Upper lobe of right lung (tissue), 1 donor: ENCODE measurements at places on chromosomes 6 and 20.

DNA sequence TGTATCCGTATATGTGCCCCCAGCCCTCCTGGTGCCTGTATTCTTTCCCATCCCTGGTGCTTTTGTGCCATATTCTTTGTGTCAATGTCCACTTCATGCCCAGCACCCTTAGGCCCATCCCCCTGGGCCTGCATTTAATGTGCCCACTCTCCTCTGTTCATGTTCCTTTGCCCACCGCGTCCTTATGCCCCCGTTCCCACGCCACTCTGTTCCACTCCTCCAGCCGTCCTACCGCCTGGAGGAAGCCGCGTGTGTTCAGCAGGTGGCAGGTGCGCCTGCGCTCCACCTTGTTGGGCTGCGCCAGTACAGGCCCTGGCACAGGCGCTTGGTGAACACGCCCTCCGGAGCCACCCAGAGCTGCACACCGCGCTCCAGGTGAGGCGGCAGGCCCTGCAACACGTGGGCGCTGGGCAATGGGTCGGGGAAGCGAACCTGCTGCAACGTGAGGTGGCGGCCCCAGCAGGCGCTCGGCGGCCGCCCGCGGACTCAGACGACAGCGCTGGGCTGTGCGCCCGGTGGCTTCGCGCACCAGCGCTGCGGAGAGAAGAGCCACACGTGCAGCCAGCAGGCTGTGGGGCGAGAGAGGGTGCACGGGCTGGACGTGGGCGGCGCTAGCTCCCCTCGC, 4.0 kb upstream of the FOXS1 start:
- DNase-seq = no peak

GRCh38 chr6:138593124-138593877, 94.0 kb upstream of the NHSL1 start:
- DNase-seq = no peak

DNA sequence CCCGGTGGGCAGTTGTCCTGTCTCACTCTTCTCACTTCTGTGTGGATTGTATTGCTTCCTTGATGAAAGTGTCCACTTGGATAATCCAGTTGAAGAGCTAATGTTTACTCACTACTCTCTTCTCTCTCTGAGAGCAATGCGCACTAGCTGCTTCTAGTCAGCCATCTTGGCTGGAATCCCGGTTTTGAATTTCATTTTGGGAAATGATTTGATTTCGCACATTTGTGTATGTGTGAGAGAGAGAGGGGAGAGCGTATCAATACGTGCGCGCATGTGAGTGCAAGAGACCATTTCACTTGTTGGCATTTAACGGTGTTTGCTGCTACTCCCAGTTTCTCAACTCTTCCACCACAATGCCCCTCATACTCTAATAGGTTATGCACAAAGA, 67.8 kb downstream of the KLHL32 start:
- no peak for DNase-seq

- DNase-seq = peak; percentile 70
Observed at GRCh38 chr6:21348504-21349195, 244.9 kb upstream of the SOX4 start.

DNA sequence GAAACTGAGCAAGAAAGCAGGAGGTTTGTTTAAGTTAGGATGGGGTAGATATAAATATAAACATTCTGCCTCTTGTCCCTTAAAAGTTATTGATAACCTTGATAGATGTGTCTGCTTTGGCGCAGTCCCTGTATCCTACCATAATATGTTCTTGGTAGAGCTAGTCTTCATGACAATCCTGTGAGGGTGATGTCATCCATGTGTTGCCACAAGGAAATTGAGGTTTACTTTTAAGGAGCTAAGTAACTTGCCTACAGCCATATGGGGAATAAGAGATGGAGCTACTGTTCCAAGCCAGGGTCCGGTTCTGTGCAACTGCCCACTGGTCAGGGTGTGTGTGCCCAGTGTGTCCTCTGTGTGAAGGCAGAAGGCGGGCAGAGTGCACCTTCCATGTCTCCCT, 78.5 kb downstream of the SSR1 start:
- no peak for DNase-seq

GRCh38 chr6:111338843-111339242, 144.2 kb downstream of the REV3L start:
- DNase-seq = no peak

GRCh38 chr6:97885828-97886227, 602.8 kb upstream of the MMS22L start:
- DNase-seq = no peak
